ENCODE measurements at places on chromosomes 12 and 14.

DNA sequence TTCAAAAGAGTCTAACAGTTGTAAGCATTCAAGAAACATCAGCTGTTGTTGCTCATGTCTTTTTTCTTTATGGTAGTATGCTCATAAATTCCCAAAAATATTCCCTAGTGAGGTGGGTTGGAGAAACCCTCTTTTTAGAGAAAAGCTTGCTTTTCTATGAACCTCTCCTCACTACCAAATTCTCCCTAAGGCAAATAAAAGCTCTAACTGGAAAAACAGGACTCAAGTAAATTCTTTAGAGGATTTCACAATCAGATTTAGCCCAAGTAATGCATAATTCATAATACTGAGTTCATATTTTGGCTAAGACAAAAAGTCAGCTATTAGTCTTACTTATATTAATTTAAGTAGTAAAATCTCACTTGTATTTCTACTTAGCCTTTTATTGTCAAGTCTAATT lies 59.1 kb downstream of the DIO2 start:
- no peak for DNase-seq

GRCh38 chr12:113277511-113277910 lies 56.2 kb downstream of the TPCN1 start:
- no peak for DNase-seq

- DNase-seq, result no peak
These were observed 124.2 kb upstream of the MIS18BP1 start for GRCh38 chr14:45377166-45377565.

- no peak for DNase-seq
These were observed 85.4 kb upstream of the CRY1 start for GRCh38 chr12:107178776-107179175.

- no peak for DNase-seq
These were observed 141.2 kb downstream of the MED13L start for GRCh38 chr12:116136340-116136739.

GRCh38 chr12:64212119-64212746 lies 9.9 kb downstream of the KICS2 start:
- DNase-seq, result no peak

GRCh38 chr12:104422441-104422840 lies 34.3 kb upstream of the CHST11 start:
- DNase-seq, result no peak

DNA sequence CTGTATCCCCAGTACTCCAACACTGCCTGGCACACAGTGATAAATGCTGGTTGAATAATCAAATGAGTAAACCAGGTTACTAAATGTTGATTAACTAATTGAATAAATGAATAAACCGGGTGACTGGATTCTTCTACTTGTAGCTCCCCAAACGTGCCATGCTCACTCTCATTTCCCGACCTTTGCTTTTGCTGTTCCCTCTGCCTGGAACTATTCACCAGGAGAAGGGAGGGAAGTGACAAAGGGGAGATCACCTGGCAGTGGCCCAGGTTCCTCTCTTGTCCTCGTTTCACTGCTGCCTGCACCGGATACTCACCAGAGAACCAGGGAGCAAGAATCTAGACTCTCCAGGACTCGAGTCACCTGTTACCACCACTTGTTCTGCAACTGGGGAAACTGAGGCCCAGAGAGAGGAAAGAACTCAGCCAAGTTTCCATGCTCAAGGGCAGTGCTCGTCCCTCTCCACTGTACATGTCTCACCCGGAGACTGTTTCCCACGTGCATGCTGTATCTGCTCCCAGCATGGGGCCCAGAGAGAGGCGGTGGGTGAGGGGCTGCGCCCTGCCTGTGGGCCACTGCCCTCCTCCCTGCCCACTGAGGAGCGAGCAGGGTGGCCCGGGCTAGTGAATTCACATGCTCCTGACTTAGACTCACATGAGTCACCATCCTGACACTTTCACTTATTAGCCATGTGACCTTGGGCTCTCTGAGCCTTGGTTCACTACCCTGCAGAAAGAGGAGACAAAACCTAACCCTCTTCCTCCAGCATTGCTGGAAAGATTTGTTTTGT lies 17.7 kb upstream of the POP5 start:
- DNase-seq, result no peak

DNA sequence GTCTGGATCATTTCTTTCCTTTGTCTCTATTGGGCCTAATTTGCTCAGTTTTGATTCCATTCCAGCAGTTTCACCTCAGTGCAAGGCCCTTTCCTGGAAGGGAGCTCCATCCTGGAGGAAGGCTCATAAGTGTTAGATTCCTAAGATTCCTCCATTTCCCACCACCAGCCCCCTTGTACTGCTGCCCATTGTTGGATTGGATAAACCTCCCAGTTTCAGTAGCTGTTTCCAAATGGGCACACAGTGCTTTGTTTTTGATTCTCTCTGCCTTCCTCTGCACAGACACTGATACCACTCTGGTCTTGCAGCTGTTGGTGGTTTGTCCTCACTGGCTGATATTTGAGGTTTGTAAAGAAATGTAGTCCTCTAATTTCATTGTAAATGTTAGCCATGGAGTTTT lies 158.9 kb downstream of the SLC15A5 start:
- DNase-seq, result no peak

- DNase-seq, result no peak
These were observed 63.1 kb downstream of the B4GALNT3 start for GRCh38 chr12:522692-523378.

- no peak for DNase-seq
These were observed 21.1 kb downstream of the CEP170B start for GRCh38 chr14:104885973-104886689.

DNA sequence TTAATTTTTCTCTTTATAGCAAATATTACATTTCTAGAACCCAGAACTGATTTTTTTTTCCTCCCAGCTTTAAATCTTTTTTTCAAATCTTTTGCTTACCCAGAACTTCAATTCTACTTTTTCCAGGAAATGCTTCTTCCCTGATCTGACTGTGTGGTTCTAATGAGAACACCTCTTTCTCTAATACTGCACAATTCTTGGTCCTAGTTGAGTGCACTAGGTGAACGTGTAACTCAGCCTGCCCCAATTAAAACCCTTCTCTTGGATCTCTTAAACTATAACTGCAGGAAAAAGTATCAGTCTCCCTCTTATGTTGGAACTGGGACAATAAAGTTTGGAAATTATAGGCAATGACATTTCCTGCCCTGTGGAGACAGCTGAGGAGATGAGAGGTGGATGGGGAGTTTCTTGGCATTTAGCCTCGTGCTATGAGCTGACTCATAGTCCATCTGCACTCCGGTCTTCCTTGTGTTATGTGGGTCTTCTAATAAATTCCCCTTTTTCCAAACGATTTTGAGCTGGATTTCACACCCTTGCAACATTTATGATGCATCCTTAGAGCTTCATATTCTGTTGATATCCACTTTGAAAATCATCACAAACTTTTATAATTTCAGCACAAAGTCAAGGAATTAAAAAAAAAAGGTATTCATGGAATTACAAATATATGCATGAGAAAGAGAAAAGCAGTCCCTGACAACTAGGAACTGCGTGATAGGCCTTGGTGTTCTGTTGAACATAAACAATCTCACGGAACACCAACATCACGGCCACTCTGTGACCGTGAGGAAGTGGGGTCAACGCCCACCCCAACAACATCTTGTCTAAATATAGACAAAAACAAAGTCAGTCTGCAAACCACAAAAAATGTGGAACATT lies 52.4 kb downstream of the BRMS1L start:
- DNase-seq, result no peak

DNA sequence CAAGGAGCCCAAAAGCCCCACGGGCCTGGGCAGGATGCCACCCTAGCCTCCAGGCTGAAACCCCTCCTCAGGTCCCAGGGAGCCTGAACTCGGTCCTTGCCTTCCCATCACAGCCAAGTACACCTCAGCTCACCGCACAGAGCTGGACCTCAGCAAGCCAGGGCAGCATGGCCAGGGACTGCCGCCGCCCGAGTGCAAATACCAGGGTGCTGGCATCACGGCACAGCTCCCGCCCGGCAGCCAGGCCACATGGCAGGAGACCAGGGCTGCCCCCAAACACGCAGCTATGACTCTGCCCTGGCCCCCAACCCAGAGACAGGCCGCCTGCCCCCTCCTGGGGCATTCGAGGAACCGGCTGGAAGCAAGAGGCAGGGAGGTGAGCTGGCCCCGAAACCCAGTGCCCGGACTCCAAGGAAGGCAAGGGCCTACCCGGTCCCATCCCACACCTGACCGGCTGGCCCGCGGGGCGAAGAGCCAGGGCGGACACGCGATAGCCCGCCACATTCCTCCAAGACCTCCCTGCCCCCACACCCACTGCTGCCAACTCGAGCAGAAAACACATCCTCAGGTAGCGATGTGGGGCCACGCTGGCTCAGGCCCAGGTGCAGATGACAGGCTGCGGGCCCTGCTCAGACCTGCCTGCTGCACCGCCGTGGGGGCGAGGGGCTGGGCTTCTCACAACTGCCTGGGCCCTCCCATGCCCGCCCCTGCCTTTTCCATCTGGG lies 2.7 kb downstream of the JAG2 start:
- DNase-seq, result no peak

DNA sequence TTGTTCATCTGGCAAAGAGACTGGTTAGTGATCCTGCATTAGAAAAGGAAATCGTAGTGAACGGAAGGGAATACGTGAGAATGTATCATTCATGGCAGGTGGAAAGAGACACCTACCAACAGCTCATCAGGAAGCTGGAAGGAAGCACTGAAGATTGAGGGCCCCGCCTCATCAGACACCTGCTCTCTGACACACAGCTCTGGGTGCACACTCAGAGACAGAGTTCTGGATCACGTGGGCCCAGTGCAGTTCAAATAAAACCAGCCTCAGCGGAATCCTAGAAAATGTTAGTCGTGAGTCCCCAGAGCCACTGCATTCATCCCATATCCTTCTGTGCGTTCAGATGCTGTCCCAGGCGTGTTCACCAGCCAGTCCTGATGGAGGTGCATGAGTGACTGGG lies 129.7 kb downstream of the GLT1D1 start:
- DNase-seq, result no peak

DNA sequence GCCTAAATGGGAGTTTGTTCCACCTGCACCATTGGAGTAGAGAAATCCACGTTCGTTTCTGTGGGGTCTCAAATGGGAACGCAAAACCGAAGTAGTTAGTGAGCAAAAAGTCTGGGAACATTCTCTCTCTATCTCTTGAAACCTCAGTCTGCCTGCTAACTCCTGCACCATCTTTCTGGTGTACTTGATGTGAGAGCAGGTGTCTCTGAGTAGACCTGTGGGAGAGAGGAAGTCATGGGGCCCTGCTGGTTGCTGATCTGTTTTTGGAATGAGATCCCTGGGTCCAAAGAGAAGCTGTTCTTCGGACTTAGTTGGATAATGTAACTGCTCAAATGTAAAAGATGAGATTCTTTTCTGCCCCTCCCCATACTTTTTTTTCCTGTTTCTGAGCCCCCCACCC lies 57.3 kb downstream of the MAX start:
- no peak for DNase-seq

DNA sequence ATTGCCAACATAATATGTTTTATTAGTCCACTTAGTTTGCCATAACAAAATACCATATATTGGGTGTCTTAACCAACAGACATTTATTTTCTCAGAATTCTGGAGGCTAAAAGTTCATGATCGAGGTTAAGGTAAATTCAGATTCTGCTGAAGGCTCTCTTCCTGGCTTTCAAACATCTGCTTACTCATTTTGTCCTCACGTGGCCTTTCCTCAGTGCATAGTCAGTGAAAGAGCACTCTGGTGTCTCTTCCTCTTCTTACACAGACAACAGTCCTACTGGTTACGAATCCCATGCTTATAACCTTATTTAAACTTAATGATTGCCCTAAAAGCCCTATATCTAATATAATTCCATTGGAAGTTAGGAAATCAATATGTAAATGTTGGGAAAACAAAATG lies 479.7 kb downstream of the FSCB start:
- DNase-seq, result no peak

GRCh38 chr14:20386276-20386855 lies 26.9 kb downstream of the TEP1 start:
- DNase-seq, result no peak

- DNase-seq, result no peak
These were observed 75.5 kb upstream of the CAND1 start for GRCh38 chr12:67193704-67194103.

DNA sequence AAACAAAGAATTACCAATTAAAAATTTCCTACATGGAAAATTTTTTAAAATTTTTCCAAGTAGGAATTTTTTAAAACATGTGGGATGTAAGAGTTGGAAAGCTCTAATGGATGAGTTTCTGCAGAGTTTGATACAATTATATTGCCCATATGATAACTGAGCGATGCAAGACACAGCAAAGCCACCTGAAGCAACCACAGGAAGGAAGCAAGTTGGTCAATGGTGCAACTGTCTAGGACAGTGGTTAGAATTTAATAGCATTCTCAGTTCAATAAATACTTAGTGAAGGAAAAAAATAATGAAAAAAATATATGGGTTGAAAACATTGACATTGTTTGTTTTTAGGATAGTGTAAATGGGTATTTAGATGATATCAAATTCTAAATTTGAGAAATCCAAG lies 178.6 kb upstream of the GARIN2 start:
- DNase-seq, result no peak

- DNase-seq, result no peak
These were observed 20.3 kb downstream of the HEBP1 start for GRCh38 chr12:12979731-12980259.

GRCh38 chr12:27946421-27946820 lies 26.1 kb downstream of the PTHLH start:
- no peak for DNase-seq

GRCh38 chr12:15886372-15887042 lies 4.3 kb downstream of the STRAP start:
- DNase-seq, result no peak

DNA sequence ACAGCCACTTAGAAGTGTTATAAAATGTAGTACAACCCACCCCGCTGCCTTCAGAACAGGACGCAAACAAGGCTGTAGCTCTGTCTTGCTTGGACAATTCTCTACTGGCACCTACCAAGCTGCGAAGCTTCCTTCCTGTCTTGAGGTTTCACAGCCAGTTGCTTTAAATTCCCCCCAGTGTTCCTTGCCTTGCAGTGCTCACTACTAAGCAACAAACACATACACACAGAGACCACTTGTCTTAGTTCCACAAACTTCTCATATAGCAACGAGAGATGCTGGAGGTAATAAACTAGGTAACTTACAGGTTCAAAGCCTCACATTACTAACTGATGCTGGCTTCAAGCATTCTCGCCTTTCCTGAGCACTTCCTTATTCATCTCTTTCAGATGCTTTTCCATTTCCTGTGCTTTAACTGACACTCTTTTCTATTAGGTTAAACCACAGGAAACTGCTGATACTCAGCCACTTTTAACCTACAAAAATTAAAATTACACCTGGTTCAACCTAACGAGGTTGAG lies 91.5 kb upstream of the PTGDR start:
- no peak for DNase-seq

DNA sequence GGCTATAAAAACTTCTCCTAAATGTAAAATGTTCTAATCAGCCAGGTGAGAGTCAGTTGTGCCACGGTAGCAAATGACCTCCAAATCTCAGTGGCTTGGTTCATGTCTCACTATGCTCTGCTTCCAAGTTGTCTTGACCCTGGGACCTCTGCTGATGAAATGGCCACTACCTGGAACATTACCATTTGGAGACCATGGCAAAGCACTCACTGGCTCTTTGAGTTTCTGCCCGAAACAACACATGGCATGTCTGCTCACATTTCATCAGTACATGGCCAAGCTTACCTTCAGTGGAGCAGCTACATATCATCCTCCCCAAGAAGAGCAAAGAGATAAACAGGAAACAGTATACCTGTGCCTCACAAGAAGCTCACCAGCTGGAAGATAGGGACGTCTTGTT lies 40.2 kb downstream of the PLEKHG7 start:
- DNase-seq, result no peak

GRCh38 chr14:53570411-53571387 lies 385.9 kb downstream of the BMP4 start:
- no peak for DNase-seq

- peak; percentile 44 for DNase-seq
These were observed 92.9 kb downstream of the KSR2 start for GRCh38 chr12:117875744-117876435.

GRCh38 chr12:125254236-125254635 lies 189.0 kb downstream of the AACS start:
- DNase-seq, result no peak

Measured in effector memory CD4-positive, alpha-beta T cell (primary cell).